Activated T-helper 1 cell treated with anti-CD3 and anti-CD28 coated beads, Interleukin-2, amount 50 U/mL, for 16 hours (primary cell): ENCODE measurements at places on chromosomes 11 and 22.

- DNase-seq, result no peak
These were observed 2.9 kb upstream of the HTATIP2 start for GRCh38 chr11:20360650-20361049.

DNA sequence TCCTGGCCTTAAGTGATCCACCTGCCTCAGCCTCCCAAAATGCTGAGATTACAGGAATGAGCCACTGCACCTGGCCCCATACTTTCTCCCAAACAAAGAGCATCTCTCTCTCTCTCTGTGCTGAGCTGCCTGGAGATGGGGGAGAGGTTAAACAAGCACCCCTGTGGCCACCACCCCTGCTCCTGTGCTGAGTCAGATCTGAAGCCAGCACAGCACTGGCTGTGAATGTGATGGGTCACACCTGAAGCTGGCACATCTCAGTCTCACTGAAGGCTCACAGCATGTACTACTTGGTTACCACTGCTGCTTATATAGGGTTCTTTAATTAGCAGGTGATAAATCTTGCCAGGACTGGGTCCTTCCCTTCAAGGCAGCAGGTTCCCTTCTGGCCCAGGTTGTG is 10.8 kb upstream of the WEE1 start:
- DNase-seq, result no peak

GRCh38 chr22:27632451-27633295 is 168.9 kb downstream of the MN1 start:
- no peak for DNase-seq

DNA sequence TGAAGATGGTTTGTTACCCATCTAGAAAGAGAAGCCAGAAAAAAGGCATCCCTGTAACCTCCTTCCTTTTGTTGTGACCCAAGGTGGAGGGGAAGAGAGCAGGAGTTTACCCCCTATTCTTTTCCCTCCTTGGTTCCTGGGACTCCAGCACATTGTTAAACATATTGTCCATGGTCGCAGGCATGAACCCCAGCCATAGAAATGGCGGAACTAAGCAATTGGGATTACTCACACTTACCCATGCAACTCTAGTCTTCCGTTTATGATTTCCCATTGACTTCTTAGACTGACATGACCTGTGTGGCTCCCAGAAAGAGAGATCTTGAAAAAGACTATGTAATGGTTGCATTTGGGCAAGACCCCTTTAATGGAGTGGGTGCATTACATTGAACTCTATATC is 45.4 kb downstream of the OR4C46 start:
- no peak for DNase-seq

- no peak for DNase-seq
These were observed 114.8 kb upstream of the FIBIN start for GRCh38 chr11:26878959-26879581.

GRCh38 chr11:115363921-115364320 is 140.3 kb downstream of the CADM1 start:
- no peak for DNase-seq

GRCh38 chr22:36613958-36614357 is 85.0 kb upstream of the EIF3D start:
- DNase-seq, result no peak

- DNase-seq, result no peak
These were observed 43.4 kb upstream of the CSNK2A3 start for GRCh38 chr11:11396301-11397035.

- no peak for DNase-seq
These were observed at the start of gene ASCL2 for GRCh38 chr11:2270322-2271076. Gene ASCL2 (minus strand): TSS chr11:2270588. CDS start chr11:2270332, 256 bp downstream.

DNA sequence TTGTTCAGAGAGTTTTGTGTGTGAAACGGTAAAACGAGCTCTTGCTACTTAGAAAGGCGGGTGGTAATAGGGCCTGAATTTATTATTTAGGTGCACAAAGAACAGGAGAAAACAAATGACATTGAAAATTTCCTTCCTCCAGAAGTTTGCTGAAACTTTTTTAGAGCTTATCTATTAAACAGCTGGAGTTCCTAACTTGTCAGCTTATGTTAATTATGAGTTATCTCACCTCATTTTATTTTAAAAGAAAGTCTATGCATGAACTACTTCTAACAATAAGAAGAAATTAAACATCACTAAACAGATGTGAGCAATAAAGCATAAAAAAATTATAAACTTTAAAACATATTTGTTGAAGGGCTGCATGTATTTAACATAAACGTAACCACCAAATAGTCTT is 373.9 kb upstream of the ANO3 start:
- DNase-seq, result no peak

- no peak for DNase-seq
These were observed 5.8 kb downstream of the CD44 start for GRCh38 chr11:35144806-35145205.

- DNase-seq, result no peak
These were observed 141.1 kb downstream of the RCN1 start for GRCh38 chr11:32231909-32232493.

DNA sequence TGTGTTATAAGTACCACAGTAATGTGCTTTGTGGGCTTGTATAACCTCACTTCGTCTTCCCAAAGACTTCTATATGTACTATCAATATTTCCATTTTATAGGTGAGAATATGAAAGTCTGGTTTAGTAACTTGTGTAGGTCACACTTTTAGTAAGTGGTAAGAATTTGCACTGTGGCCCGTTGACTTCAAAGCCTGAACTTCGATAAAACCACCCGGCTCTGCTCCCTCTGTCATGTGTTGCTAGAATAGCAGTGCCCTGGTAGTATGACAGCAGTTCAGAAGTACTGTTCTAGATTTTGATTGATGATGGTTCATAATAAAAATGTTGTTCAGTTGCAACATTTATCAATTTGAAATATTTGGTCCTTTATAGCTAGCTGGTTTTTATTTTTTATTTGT is 110.2 kb upstream of the SORL1-AS1 start:
- DNase-seq, result no peak

GRCh38 chr11:95241681-95242081 is 10.7 kb upstream of the SESN3 start:
- DNase-seq, result no peak

GRCh38 chr11:34203377-34203871 is 98.0 kb downstream of the NAT10 start:
- DNase-seq, result no peak

- DNase-seq, result no peak
These were observed 123.9 kb upstream of the NARS2 start for GRCh38 chr11:78698612-78699011.

GRCh38 chr11:75535071-75535470 is 9.3 kb upstream of the GDPD5 start:
- no peak for DNase-seq

DNA sequence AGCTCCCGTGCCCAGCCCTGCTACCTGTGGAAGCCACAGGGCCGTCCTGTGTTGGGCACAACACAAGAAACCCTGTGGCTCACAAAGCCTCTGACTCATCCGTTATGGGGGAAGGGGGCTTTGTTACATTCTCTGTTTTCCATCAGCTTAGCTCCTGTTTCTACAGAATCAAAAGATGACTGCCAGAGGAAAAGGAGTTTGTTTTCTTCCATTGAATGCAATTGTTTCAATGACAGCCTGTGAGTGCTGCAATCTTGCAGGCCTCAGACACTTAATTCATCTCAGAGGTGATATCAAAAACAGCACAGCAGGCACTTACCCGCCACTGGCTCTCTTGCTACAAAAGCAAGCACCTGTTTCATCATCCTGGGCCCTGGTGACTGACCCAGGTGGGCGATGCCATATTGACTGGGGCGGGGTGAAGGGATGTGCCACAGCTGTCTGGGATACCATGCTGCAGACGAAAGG is 194.3 kb downstream of the OPCML start:
- DNase-seq, result no peak

DNA sequence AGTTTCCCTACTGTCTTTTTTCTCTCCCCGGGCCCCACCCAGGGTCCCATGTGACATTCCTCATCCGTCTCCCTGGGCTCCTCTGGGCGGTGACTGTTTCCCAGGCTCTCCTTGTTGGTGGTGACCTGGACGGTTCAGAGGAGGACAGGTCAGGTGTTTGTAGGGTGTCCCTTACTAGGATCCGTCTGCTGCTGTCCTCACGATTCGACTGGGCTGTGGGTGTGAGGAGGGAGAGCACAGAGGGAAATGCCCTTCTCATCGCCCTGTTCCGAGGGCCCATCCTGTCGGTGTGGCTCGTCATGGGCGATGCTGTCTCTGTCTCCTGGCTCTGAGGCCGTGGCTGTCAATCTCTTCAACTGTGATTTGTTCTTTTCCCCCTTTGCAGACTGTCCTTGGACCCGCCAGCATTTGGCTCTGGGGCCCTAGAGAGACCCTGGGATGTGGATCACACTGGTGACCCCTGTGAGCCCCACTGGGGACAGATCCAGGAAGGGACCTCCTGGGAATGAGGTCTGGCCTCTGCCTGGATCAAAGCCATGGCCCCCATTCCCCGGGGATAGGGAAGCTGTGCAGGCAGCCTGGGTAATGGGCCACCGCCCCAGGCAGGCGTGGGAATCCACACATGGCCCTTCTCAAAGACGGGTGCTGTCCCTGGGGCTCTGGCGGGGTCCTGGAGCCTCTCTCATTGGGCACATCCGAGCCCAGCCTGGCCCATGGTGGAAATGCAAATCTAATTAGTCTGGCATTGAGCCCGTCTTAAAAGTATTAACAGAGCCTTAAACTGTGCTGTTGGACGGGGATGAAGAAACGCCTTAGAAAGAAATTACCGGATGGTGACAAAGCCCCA is 46.8 kb upstream of the KCNQ1OT1 start:
- no peak for DNase-seq

DNA sequence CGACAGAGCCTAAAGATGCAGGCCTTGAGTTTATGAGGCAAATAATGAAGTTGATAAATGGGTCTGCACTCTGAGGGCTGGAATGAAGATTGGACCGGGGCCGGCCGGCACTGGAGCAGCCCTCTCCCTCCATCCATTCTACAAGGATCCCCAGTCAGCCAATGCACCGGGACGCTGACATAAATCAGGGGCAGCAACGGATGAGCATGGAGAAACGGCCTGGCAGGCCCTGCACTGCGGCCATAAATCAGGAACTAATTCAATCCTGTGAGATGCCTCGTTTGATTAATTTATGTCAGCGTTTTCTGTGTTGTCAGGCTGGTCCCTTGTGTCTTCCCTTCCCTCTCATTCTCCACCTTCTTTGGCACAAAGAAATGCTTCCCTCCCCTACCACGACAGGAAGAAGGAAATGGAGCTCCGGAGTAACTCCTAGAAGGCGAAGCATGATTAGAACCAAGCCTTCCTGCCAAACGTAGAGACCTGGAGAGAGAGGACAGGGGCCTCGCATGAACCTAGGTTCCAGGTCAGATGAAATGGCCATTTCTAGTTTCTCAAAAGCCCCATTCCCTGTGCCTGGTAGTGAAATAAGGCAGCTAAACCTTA is 358.4 kb downstream of the OPCML start:
- DNase-seq, result no peak
